ENCODE measurements at places on chromosomes 11 and 22.

- peak; percentile 35 for DNase-seq
Observed at GRCh38 chr11:110629594-110629993, 82.6 kb downstream of the ARHGAP20 start.

DNA sequence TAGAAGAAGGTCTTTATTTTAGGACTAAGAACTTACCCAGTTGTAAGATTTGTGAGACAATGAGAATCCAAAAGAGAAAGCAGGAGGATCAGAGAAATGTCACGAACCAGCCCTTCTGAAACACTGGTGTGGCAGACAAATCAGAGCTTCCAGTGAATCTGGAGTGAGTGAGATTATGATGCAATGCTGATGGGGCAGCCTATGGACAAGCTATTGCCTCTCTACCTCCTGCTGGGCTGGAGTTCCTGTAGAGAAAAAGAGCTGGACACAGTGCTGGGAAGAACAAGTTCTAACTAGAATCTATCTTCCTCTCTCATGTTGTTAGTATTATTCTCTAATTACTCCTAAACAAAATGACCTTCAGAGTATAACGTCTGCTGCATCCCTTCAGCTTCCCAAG, 12.0 kb upstream of the ANO3 start:
- DNase-seq: no peak

- no peak for DNase-seq
Observed at GRCh38 chr11:119641983-119642745, 86.8 kb downstream of the NECTIN1 start.

GRCh38 chr22:25750569-25751173, 8.7 kb downstream of the MYO18B start:
- no peak for DNase-seq

DNA sequence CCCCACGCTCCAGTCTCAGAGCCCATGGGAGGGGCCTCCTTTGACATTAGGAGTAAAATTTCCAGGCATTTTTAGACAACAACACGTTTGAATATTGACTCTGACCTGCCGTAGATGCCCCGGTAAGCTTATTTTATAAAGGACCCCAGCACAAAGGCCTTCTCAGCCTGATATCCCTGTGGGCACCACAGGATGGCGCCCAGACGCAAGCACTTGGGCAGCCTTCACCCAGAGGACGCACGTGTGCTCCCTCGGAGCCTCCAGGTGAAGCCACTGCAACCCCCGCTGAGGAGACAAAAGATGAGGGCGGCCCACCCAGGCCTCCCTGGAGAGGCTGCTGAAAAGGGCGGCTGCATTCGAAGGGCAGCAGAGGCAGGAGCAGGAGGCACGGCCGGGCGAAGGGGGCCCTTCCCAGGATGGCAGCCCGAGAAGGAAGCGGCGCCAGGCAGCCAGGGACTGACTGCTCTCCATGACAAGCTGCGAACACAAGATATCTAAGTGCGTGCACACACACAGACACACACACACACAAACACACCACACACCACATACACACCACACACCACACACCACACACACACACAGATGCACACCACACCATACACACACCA, 15.2 kb upstream of the TH start:
- no peak for DNase-seq

DNA sequence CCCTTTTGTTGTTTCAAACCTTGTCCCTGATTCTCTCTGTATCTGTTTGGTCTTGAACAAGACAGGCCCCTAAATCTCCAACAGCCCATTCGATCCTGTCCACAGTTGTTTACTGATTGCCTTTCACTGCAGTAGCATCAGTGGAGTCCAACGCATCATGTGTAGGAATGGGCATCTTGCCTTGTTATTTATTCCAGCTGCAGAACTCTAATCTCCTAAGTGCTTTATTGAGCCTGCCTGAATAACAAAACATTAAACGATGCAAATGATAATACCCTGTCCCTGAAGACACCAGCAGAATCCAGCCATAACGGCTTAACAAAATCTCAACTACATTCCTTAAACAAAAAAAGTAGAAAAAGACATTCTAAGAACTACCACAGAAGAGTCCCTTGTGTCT, 50.1 kb downstream of the SLC35F2 start:
- DNase-seq: no peak

DNA sequence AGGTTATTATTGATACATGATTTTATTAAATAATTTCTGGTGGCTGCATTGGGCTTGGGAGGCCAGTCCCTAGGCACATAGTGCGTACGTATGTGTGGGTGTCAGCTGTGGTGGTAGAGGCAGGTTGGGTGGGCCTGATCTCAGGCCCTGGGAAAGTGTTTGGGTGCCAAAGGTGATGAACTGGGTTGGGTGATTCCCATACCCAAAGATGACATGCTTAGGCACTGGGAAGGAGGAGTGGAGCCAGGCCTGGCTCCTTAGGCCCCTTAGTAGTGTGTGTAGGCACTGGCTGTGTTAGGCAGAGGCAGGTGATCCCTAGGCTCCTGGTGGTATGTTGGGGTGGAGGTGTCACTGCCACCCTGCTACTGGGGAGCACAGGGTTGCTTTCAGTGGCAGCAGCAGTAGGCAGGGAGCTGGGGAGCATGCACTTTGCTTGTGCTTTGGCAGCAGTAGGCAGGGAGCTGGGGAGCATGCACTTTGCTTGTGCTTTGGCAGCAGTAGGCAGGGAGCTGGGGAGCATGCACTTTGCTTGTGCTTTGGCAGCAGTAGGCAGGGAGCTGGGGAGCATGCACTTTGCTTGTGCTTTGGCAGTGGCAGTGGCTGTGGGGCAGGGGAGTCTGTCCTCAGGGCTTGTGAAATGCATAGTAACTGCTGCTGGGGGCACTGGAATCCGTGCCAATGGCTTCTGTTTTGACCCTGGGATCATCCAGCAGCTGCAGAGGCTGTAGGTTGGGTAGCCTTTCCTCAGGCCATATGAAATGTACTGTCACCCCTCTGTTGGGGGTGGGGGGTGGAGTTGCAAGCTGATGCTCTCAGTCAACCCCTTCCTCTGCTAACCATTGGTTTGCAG, 84.4 kb downstream of the RRM1 start:
- no peak for DNase-seq

DNA sequence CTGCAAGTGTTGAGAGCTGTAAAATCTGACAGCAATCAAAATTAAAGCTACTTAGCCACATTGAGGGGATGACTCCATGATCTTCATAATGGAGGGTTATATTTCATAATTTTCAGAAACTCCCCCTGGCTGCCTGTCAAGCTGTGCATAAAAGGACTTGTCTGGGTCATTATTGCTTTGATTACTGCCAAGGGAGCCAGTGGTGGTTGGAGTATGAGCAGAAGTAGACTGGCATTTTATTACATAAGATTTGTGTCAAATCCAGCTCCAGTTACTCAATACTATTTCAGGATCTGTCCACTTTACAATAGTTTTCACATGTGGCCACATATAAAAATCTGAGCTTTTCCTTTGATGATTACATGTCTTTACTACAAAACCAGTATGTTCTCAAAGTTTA, 108.9 kb upstream of the SLC5A12 start:
- no peak for DNase-seq

DNA sequence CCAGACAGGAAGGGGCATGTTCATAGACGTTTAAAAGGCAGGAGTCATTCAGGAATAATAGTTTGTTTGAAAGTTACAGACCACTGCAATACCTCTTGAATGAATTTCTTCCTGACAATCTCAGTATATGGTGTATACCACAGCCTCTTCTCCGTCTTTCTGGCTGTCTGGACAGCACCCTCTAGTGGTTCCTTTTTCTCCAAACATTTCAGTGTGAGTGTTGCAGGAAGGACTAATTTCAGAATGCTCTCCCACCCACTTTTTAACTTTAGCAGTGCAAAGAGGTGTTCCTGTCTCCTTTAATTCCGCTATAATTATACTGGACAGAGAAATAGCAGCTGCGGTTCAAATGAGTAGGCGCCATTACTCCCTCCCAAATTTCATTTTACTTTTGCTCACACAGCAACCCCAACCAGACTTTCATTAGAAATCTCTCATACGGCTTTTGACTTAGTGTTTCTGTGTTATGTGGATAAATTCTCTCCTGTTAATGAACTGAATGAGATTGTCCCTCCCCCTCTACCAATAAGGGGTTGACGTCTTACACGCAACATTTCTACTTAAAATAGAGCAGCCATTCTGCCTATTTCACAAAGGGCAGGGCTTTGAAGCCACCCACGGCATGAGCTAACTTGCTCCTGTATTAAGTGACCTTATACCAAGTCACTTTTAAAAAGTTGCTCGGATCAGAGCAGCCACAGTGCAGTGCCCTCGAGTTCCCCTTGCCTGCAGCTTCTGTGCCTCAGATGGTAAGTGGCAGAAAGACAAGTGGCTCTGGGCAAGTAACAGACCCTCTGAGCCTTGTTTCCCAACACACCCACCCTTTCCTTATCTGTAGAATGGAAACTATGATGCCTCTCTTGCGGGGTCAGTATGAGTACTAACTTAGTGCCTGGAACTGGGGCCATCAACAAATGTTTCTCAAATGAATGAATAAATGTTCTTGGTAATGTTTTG, 368.6 kb downstream of the OPCML start:
- DNase-seq: peak; percentile 42

DNA sequence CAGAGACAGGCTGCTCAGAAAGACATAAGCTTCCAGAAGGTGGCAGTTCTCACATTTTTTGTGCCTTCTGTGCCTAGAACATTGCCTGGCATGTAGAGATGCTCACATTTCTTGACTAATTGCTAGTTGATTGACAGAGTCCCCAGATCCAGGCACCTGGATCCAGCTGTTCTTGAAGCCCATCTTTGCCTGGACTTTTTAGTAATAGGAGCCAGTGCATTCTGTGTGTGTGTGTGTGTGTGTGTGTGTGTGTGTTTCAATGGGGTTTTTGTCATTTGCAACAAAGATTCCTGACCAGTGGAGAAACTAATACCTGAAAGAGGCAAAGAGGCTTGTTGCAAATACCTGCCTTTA, 15.1 kb downstream of the MRGPRF start:
- no peak for DNase-seq

- no peak for DNase-seq
Observed at GRCh38 chr11:48081151-48082010, 101.0 kb downstream of the PTPRJ start.

- DNase-seq: no peak
Observed at GRCh38 chr11:93801366-93801765, 17.3 kb downstream of the MED17 start.

DNA sequence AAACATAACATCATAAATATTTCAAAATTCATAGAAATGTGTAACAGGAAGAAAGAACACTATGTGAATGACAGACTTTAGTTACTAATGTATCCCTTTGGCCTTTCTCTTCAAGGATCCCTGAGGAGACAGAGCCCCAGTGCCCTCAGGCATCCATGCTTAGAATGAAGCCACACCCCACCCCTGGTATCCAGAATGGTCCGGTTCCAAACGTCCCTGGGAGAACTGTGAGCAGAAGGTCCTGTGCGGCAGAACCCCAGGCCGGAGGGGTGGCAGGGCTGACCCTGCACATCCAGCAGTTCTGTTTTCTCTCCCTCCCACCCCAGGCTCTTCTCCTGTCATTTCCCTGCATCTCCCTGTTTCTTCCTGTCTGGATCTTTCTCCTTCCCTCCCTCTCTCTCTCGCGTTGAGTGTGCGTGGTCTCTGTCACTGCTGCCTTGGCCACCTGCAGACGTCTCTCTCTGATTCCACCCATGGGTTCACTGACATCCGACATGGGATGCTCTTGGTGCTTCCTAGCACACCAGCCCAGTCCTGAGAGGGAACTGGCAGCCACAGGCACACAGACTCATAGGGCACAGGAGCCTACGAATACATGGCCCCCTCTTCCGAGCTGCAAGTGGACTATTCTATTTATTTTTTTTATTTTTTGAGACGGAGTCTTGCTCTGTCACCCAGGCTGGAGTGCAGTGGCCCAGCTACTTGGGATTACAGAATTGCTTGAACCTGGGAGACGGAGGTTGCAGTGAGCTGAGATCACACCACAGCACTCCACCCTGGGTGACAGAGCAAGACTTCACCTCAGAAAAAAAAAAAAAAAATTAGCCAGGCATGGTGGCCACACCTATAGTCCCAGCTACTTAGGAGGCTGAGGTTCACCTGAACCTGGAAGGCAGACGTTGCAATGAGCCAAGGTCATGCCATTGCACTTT, 5.7 kb downstream of the RFPL1 start:
- no peak for DNase-seq

DNA sequence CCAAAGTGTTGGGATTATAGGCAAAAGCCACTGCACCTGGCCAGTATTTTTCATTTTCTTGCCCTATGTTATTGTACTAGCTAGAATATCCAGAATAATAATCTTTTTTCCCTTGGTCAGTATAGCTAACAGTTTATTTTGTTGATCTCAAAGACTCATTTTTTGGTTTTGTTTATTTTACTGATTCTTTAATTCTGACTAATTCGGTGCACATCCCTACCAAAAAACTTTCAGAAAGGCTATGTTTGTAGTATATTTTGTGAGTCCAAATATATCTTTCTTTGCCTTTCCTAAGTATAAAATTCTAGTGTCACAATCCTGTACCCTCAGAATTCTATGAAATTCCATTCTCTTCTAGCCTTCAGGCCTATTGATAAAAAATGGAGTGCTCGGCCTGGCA, 84.3 kb downstream of the PHF21A start:
- no peak for DNase-seq

DNA sequence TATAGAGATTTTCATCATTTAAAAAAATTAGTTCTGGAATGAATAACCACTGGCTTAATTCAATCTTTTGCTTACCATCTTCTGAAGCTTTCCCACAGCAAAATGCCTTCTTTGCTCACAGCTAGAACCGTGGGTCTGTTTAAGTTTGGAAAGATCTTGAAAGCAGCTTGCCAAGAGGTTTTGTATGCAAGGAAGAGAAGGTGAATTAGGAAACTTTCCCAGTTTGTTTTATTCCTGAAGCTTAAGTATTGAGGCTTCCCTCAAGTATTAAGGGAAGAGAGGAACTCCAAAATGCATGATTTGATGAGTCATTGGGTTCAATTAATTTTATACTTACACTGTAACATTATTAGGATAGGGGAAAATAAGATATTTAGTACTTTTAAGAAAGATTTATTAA, 1.9 kb upstream of the ARHGEF12 start:
- no peak for DNase-seq

DNA sequence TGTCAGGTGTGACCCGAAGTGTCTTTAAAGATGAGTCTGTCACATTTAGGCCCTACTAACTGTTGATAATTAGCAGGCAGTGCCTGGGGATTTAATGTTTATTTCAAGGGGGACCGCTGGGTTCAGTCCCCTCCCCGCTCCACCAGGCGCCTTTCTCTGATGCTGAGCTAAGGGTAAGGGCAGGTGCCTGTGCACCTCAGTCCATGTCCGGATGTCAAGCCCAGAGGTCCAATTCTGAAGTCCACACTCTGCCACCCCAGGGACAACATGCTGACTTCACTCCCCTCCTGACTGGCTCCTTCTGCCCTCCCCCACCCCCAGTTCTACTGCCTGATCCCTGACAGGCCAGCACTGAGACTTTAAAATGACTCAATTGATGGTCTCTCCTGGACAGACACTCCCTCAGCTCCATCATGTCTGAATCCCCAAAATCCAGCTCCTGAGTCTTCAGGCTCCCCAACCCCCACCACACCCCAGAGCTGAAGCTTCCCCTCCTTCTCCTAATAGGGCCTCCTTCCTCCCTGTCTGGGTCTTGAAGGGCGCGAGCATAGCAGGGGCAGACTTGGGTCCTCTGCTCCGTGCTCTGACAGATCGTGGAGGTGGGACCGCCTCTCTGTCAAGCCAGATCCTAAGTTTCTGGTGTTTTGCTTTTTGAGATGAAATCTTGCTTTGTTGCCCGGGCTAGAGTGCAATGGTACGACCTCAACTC, 49.8 kb upstream of the ANO1 start:
- DNase-seq: no peak
